ENCODE measurements at places on chromosomes 1 and 21. TPM values are rescaled to one million over a fixed set of nuclear protein-coding genes. Genes with fewer than 3 reads are reported as not detected.
A peak's percentile ranks its signal among the peaks of the same experiment; 100 is the strongest.

GRCh38 chr1:58282623-58283387 lies 263.7 kb downstream of the OMA1 start:
- H3K27me3 ChIP-seq: no peaks in the 10 kb centered on the region
- H3K36me3 ChIP-seq: no peaks in the 10 kb centered on the region
- no peak for DNase-seq
- H3K27ac ChIP-seq: no peak overlapping the region

DNA sequence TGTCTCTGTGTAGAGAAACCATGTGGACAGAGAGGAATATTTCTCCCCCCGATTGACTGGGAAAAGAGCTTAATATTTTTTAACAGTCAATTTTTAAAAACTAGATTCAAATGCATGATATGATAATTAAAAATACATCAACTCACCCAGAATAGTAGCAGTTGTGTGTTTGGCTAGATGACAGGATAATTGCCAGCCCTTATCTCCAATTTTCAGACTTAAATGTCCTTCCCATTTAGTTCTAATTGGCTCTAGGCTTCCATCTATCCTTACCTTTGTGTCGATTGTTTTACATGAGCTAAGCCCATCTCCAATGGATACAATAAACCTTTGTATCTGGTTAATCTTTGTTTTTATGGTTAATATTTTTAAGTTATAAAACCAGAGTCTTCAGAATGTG lies 23.9 kb upstream of the KIAA0040 start:
- H3K4me1 ChIP-seq: no peaks in the 10 kb centered on the region
- no peaks in the 10 kb centered on the region for H3K36me3 ChIP-seq
- no peaks in the 10 kb centered on the region for H3K27me3 ChIP-seq
- H3K27ac ChIP-seq: no peak overlapping the region

GRCh38 chr1:157992031-157992832 lies 1.2 kb upstream of the KIRREL1 start:
- H3K4me3 ChIP-seq: peak overlapping the region; percentile 97
- H3K4me1 ChIP-seq: peaks cover 30% of the 10 kb centered on the region

- peak; percentile 14 for DNase-seq
- H3K4me1 ChIP-seq: no peaks in the 10 kb centered on the region
- H3K27me3 ChIP-seq: no peaks in the 10 kb centered on the region
Measured at GRCh38 chr1:147534386-147534785, 6.9 kb upstream of the BCL9 start.

DNA sequence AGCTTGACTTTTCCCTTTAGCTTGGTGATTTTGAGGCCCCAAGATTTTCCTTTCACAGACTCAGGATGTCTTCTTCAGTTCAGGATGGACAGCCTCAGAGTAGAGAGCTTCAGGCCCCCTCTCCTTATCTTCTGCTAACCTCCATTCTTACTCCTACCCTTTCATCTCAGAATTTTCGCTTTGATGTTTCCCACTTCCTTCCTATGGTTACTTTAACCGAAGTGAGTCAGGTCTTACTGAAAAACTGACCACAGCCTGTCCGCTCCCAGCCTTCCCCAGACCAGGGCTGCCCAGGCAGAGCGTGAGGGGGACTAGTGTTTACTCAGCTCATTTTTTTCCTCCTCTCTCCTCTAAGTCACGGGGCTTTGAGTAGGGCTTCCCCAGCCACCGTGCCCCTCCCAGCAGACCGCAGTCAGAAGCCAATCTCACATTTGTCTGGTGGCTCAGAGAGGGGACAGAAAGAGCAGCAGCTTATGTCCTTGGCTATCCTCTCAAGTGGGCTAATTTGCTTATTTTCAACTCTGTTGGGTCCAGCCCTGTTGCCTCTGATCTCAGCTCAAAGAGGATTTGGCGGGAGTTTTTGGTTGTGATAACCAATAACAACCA lies 4.2 kb upstream of the IL19 start:
- peaks cover 4% of the 10 kb centered on the region for H3K27me3 ChIP-seq
- no peaks in the 10 kb centered on the region for H3K4me1 ChIP-seq
- no peaks in the 10 kb centered on the region for H3K36me3 ChIP-seq

KRTAP12-2 gene
- 1.8 TPM for total RNA-seq

RBP7 gene
- total RNA-seq: 1.6 TPM

- DNase-seq: no peak
- no peak overlapping the region for H3K4me3 ChIP-seq
- H3K27ac ChIP-seq: no peak overlapping the region
Measured at GRCh38 chr1:34369701-34370455, 193.2 kb downstream of the C1orf94 start.

- H3K4me3 ChIP-seq: no peak overlapping the region
- H3K27me3 ChIP-seq: no peaks in the 10 kb centered on the region
- peak; percentile 70 for DNase-seq
- no peak overlapping the region for H3K27ac ChIP-seq
- H3K4me1 ChIP-seq: no peaks in the 10 kb centered on the region
Measured at GRCh38 chr1:23810818-23811540, 10.4 kb upstream of the GALE start.

- peak overlapping the region; percentile 66 for H3K27ac ChIP-seq
- peak; percentile 44 for DNase-seq
- peaks cover 4% of the 10 kb centered on the region for H3K4me1 ChIP-seq
Measured at GRCh38 chr21:37220433-37220980, 46.6 kb downstream of the VPS26C start.

TRIM46 gene
- 6.2 TPM for total RNA-seq

YOD1 gene
- total RNA-seq: 12.6 TPM

ORC1 gene
- total RNA-seq: 50.4 TPM

NBPF20 gene
- 3.9 TPM for total RNA-seq

DNA sequence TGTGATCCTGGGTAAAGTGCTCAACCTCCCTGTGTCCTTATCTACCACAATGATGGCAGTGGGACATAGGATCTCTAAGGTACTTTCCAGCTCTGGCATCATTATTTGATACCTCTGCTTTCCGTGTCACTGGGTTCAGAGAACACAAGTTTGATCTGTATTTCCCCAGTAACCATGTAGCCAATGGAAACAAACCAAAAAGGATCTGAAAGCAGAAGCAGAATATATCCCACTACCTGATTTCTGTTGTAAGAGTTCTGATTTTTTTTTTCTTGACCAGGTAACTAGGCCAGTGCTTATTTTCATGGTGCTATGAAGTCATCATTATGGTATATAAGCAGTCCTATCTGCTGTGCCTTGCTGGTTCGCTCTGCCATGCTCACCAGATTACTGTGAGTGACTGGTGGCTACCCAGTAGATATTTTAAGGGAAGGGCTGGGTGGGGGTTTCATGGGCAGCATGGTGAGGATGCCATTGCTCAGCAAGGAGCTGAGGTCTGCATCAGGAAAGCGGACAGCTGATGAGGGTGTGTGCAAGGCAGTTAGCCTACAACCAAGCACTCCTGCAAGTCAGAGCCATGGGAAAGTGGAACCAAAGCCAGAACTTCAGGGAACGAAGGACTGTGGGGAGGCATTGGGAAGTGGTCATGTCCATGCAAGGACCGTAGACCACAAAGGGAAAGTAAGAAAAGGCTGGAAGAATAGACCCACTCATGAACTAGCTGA lies 104.9 kb upstream of the EDEM3 start:
- H3K4me1 ChIP-seq: no peaks in the 10 kb centered on the region
- H3K27ac ChIP-seq: no peak overlapping the region
- H3K27me3 ChIP-seq: no peaks in the 10 kb centered on the region
- no peak overlapping the region for H3K4me3 ChIP-seq

DNA sequence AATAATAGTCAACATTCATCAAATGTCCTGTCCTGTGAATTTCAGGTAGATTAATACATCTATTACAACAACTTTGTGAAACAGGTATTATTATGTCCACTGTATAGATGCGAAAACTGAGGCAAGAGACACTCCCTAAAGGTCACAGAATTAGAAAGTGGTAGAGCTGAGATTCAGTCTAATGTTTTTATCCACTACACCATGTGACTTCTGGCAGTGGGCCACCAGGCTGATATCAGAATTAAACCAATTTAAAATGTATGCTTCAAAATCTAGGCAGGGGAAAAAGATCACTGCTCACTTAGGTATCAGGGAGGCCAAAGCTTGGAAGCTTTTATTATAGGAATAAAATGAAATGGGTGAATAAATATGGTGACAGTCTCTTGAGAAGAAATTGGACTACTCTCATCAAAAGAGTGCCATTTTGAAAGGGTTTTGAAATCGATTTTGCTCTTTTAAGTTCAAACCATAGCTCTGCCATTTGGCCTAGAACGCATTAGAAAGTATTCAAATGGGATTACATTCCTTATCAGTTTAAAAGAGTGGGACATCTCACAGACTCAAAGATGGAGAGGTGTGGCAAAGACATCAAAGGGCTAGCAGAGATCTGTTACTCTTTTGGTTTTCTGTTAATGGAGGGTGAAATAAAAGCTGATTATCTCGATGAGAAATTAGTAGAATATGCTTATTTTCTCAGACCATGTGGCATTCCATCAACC lies 1.9 kb downstream of the DDAH1 start:
- H3K27ac ChIP-seq: no peak overlapping the region
- peak overlapping the region; percentile 87 for H3K4me3 ChIP-seq
- no peak for DNase-seq
- H3K36me3 ChIP-seq: no peaks in the 10 kb centered on the region

DNA sequence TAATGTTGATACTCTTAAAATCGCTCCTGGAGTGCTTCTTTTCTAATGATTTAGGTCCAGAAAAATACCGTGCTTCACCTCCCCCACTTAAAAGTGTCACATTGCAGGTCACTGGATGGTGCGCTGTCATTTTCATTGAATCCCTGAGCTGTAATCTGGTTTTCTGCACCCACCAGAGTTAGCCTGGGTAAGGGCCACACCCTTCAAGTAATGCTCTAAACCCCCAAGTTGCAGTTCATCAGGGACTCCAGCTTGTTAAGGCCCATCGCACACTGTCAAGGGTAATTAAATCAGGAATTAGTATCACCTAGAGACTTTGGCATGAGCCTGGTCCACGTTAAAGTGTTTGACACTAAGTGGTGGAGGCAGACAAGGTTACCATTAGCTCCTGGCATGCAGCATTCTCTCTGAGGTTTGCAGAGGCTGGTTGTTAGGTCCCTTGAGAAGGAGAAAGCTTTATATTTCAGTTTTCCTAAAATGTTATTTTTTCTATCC lies 34.0 kb downstream of the ASTN1 start:
- H3K4me3 ChIP-seq: no peak overlapping the region
- H3K27ac ChIP-seq: no peak overlapping the region
- no peaks in the 10 kb centered on the region for H3K36me3 ChIP-seq
- H3K27me3 ChIP-seq: no peaks in the 10 kb centered on the region

- H3K27ac ChIP-seq: no peak overlapping the region
- no peaks in the 10 kb centered on the region for H3K27me3 ChIP-seq
- no peaks in the 10 kb centered on the region for H3K4me1 ChIP-seq
- no peak overlapping the region for H3K4me3 ChIP-seq
Measured at GRCh38 chr1:25204797-25205480, 27.4 kb downstream of the SYF2 start.

HNRNPCL2 gene
- total RNA-seq: not detected

FALEC gene
- not detected for total RNA-seq

MCOLN2 gene
- 0.98 TPM for total RNA-seq

ITGB2 gene
- total RNA-seq: 7.4 TPM

TSPEAR gene
- total RNA-seq: 12.4 TPM

DNA sequence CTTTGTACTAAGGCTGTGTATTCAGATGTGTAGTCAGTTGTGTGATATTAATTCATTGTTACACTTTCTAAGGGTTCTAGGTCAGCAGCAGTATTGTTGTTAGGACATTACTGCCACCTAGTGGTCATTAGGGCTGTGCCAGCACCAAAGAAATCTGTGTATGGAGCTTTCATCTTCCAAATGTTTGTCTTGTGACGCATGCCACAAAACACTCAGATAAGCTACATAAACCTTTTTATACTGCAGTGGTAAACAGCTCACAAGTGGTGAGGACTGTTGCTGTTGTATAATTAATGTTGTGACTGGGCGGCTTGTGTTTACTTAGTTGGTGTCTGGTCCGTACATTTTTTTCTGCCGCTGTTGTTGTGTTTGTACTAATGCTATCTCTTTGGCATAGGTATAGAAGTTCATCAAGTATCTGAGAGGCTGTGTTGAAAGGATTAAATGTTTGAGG lies 51.7 kb downstream of the S1PR1 start:
- peaks cover 20% of the 10 kb centered on the region for H3K4me1 ChIP-seq
- H3K27me3 ChIP-seq: no peaks in the 10 kb centered on the region
- DNase-seq: peak; percentile 81
- no peaks in the 10 kb centered on the region for H3K36me3 ChIP-seq
- no peak overlapping the region for H3K27ac ChIP-seq

- H3K4me1 ChIP-seq: peaks cover 6% of the 10 kb centered on the region
- peak overlapping the region; percentile 76 for H3K4me3 ChIP-seq
- no peaks in the 10 kb centered on the region for H3K36me3 ChIP-seq
- peak; percentile 74 for DNase-seq
Measured at GRCh38 chr1:42957880-42958487, 684 bp downstream of the SLC2A1 start.

CCDC30 gene
- total RNA-seq: 7.7 TPM

DNA sequence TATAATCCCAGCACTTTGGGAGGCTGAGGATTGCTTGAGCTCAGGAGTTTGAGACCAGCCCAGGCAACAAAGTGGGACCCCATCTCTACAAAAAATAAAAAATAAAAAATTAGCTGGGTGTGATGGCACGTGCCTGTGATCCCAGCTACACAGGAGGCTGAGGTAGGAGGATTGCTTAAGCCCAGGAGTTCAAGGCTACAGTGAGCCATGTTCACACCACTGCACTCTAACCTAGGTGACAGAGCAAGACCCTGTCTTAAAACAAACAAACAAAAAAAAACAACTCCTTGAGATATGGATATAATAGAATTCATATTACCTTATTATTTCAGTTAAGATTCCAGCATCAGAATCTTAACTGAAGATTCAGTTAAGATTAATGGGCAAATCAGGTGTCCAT lies 52.4 kb downstream of the RPL5 start:
- peaks cover 20% of the 10 kb centered on the region for H3K4me1 ChIP-seq
- H3K36me3 ChIP-seq: no peaks in the 10 kb centered on the region
- H3K27me3 ChIP-seq: no peaks in the 10 kb centered on the region
- DNase-seq: no peak
- peak overlapping the region; percentile 58 for H3K27ac ChIP-seq

DNA sequence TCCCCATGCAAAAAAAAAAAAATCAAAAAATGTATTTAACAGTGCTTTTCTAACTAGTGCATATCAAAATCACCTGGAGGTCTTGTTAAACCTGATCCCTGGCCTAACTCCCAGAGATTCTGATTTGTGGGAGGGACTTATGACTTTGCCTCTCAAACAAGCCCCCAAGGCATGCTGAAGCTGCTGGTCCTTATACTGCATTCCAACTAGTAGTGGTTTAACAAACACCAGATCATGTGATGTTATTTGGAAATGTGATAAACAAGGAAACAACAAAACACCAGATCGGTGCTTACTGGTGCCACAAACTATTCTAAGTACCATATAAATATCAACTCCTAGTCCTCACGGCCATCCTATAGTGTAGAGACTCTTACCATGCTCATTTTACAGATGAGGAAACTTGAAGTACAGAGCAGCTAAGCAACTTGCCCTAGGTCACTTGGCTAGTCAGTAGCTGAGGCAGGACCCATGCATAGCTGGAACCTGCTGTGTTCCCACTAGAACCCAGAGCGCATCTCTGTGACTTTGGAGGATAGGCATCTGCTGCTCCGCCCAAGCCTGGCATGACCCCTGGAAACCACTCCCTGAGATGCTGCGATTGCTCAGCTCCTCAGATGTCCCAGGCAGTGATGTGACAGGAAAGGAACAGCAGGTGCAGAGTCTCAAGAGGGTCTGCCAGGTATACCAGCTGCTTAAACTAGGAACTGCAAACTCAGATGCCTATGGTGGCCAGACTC lies 38.1 kb downstream of the SOX13 start:
- DNase-seq: no peak
- no peak overlapping the region for H3K27ac ChIP-seq
- peaks cover 12% of the 10 kb centered on the region for H3K4me1 ChIP-seq
- no peak overlapping the region for H3K4me3 ChIP-seq
- H3K36me3 ChIP-seq: no peaks in the 10 kb centered on the region

GRCh38 chr21:29737186-29737585 lies 202.6 kb downstream of the GRIK1 start:
- no peak overlapping the region for H3K4me3 ChIP-seq
- peak; percentile 38 for DNase-seq
- no peaks in the 10 kb centered on the region for H3K27me3 ChIP-seq
- peaks cover 11% of the 10 kb centered on the region for H3K4me1 ChIP-seq
- no peak overlapping the region for H3K27ac ChIP-seq

All from A673 (cell line).